ENCODE measurements at places on chromosomes 1 and 21. TPM values are rescaled to one million over a fixed set of nuclear protein-coding genes. Genes with fewer than 3 reads are reported as not detected.

DNA sequence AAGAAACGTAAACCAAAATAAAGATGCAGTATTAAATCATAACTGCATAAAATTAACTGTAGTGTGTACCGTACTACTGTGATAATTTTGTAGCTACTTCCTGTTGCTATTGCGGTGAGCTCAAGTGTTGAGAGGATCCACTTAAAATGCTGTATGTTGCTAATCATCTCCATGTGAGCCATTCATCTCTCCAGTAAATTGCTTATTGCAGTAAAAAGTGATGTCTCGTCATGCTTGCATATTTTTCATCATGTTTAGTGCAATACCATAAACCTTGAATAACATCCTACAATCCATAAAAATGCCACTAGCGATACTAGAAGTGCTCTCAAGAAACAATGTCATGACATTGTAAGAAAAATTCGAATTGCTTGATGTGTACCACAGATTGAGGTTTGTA, 66.3 kb downstream of the RAVER2 start:
- no peak for DNase-seq

Gene RYR2
- 0.03 TPM for total RNA-seq

- DNase-seq, result no peak
These were observed 92.3 kb upstream of the ESRRG start for GRCh38 chr1:216815260-216816131.

Gene NRDC
- total RNA-seq, result 86.1 TPM

DNA sequence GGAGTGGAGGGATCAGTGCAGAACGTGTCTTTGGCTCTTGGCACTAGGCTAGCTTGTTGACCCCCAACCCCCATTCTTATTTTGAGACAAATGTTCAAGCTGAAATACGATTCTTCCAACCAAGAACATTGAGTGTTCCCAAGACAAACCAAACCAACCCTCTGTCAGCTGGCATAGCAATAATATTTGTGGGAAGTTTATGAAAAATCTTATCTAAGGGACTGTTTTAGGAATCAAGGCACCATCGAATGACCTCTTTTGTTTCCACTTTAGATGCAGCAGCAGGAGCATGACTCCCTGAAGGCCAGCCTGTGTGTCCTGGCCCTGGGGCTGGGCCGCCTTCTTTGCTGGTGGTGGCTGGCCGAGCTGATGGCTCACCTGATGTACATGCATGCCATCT, 89.2 kb downstream of the HHAT start:
- DNase-seq, result no peak

DNA sequence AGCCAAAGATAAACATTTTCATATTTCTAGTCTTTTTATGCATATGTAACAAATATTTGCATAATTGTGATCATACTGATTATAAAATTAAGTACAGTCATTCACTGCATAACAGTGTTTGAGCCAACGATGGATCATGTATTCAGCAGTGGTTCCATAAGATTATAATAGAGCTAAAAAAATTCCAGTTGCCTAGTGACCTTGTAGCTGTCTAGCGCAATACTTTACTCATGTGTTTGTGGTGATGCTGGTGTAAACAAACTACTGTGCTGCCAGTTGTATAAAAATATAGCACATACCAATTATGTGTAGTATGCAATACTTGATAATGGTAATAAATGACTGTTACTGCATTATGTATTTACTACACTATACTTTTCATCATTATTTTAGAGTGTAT, 2.1 kb upstream of the S100A10 start:
- no peak for DNase-seq

GRCh38 chr1:160747717-160748116, 8.7 kb downstream of the SLAMF7 start:
- no peak for DNase-seq

Gene SEMA6C
- 6.4 TPM for total RNA-seq

Gene OPN3
- total RNA-seq, result 15.3 TPM

Gene SPOCD1
- 0.08 TPM for total RNA-seq

GRCh38 chr1:213759359-213760181, 228.2 kb upstream of the PROX1 start:
- DNase-seq, result peak; percentile 84

DNA sequence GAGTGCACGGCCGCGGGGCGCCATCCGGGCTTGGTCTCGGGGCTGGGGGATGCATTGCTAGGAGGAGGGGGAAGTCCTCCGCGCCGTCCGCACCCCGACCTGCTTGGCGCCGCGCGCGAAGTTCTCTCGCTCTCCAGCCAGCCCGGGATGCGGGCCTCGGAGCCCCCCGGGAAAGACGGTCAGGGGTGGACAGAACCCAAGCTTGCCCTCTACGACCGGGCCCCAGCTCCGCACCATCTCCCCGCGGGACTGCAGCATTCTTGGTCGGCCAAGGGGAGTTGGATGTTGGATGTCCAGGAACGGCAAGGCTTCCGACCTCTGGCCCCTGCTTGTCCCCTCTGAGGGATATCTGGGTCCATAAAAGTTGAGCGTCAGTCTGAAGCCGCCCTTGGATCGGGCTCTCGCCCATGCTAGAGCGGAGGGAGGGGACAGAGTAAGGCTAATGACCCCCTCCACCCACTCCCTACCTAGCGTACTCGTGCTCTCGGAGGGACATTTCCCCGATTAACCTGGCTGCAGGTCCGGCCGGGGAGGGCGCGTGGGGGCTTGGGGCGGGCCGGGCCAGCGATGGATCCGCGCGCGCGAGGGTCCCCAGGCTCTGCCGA, 522 bp downstream of the DISP3 start:
- no peak for DNase-seq

Gene ZNF436
- 3.7 TPM for total RNA-seq

Gene FHAD1
- not detected for total RNA-seq

Gene KHDC4
- total RNA-seq, result 18.5 TPM

DNA sequence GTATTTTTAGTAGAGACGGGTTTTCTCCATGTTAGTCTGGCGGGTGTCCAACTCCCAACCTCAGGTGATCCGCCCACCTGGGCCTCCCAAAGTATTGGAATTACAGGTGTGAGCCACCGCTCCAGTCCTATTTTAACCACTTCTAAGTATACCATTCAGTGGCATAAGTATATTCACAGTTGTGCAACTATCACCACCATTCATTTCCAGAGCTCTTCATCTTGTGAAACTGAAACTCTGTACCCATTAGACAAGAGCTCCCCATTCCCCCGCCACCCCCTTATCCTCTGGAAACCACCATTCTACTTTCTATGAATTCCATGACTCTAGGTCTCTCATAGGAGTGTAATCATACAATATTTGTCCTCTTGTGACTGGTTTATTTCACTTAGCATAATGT, 40.2 kb upstream of the CAMTA1 start:
- no peak for DNase-seq

GRCh38 chr1:156727926-156728598, at the start of gene METTL25B:
Gene METTL25B (plus strand): TSS chr1:156728469. CDS start chr1:156729105, 636 bp downstream.
- DNase-seq, result peak; percentile 88

Gene NPHS2
- total RNA-seq, result not detected

DNA sequence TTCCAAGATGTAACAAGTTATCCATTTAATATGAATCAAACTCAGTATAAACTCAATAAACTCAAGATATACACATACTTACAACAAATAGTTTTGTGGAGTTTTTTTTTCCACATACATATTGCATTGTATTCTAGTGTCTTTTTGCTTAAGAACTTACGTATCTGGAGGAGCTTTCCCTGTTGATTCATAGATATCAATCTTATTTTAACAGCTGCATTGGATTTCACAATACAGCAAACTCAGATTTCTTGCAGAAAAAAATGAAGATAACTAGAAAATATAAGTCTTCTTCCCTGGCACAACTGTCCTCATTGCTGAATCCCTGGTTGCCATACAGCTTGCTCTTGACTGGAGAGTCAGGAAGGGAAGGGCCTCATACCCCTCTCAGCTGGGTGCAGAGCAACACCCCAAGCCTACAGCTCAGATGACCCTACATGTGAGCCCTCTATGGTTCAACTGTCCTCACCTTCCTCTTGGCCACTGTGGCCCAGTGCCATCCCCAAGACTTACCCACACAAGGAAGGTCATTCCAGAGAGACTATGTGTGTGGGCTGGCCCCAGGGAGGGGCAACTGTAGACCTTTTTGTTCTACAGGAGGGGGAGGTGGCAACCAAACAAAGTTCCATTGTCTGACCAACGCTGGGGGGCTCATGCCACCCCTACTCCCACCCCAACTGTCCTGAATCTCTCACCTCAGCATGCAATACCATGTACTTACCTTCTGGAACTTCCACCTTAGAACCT, 1.7 kb downstream of the MPZ start:
- no peak for DNase-seq
